ENCODE measurements at places on chromosomes 5 and 9.

DNA sequence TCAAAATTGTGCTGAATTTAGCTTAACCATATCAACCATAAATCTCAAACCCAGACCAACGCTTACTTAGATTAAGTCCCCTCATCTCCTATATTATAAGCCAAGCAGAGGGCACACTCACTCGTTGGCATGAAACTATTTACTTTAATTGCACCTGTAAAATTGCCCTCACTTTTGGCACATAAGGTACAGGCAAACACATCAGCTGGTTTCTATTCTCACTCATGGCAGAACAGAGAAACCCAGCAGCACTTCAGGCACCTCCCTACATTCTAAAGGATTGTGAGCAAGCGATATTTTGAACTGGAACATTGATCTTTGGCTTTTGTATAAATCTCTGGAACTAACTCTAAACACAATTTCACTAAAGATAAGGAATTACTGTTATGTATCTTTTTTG is 845.6 kb upstream of the CDH6 start:
- no peak for DNase-seq

DNA sequence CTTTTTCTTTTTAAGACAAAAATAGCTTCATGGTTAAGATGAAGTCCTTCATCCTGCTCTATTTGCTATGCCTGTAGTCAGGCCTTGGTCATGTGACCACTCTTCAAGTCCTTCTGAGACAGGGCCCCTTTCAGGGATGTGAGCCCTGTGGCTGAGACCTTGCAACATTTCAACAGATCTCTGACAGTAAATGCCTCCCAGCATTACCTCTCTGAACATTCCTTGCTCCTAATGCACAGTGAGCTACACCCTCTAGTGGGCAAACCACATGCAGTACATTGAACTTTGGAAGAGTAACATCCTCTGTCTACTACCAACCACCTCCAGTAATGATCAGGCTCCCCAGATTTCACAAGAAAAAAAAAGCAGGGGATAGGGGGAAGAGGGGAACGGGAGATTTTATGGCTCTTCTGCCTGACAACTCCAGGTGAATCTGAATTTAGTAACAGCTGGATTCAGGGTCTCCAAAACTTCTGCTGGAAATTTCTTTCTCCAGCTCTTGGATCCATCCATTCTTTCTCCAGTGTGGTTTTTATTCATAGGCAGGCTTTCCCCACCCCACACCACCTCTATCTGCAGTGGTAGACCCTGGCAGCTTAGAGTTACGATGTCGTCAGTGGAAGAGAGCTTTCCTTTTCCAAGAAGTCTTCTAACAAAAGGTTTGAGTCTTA is 8.9 kb upstream of the FBXO38 start:
- DNase-seq, result no peak

DNA sequence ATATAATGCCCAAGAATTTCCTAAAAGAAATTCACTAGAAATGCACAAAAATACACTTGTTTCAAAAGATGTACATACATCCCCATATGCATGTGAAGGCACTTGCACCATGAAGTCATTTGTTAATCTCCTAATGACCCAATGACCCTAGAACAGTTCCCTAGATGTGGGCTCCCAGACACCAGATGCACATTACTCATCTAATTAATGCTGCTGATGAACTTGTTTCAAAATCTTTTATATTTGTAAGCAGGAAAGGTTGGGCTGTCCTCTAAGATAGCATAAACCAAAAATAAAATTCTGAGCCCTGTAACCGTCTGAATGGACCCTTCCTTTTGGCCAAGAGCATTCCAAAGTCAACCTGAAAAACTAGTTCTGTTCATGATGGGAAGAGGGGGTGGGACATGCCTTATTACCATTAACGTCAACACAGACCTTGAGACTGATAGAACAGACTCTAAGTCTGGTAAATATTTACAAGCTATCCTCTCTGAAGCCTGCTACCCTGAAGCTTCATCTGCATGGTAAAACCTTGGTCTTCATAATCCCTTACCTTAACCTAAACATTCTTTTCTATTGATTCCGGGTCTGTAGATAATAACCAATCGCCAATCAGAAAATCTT is 91.0 kb upstream of the DAPK1 start:
- no peak for DNase-seq

DNA sequence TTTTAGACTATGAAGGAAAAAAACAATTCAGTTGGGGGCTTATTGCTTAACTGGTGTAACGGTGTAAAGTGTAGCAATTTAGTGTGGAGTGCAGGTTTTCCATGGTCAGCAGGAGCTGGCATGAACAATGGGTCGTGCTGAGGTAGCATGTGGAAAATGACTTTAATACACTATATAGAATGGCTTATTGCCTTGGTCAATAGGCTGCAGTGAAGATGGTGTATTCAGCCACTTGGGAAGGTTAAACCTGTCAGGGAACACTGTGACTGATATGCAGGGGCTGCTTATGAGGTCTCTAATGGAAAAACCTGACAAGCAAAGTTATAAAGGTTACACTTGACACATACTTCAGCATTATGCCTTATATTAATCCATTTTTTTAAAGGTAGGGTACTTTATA is 764.7 kb upstream of the ARRDC3 start:
- no peak for DNase-seq

- DNase-seq, result no peak
These were observed 6.7 kb upstream of the SLIT3 start for GRCh38 chr5:169307646-169308045.

DNA sequence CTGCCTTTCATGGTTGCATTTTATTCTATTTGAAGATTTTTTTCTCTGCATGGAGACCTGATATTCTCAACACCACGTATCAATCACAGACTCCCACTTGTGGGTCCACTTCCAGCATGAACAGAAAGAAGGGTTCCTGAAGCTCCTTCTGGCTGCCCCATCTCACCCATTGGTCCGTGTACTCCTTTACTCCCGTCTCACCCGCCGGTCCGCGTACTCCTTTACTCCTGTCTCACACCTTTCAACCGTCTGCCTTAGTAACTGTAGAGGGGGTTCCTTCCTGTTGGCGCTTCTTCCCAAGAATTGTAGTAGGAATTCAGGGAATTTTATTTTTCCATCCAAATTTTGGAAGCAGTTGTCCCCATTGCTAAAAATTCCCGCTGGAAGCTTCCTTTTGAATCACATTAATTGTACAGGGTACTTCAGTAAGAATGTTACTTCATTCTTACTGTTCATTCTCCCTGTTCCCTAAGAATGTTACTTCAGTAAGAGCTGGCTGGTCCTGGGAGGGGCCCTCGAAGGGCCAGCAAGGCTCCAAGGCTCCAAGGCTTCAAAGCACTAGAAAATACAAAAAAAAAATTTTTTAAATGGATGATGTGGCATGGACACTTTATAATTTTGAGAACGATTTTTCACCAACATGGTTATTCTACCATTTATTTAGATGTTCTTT is 3.9 kb upstream of the LPCAT1 start:
- DNase-seq, result no peak

DNA sequence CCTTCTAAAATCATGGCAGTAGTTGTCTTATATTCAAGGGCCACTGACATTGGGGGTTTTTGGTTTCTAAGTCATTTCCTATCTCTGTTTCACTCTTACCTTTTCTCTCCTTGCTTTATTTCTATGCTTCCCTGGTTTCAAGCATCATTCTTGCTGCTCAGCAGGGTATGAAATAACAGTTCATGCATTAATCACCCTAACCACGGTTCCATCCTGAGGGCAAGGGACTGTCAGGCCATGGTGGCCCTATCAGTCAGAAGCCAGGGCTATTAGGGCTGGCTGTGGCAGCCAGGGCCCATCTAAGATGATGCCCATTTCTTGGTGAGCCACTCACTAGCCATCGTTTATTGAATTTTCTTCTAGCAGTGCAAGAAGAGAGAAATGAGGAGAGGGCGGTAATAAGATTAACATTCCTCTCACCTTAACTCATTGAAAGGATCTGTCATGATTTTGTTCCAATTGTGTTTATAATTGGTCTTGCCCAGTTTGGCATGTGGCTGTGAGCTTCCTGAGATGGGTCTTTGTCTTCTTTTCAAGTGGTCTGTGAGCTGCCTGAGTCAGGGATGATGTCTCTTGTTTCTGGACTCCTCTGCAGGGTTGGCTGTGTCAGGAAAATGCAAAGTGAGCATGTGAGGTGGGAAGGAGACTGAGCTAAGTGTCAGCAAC is 45.2 kb downstream of the CYSTM1 start:
- no peak for DNase-seq

- no peak for DNase-seq
These were observed 326.3 kb downstream of the OSTF1 start for GRCh38 chr9:75414371-75415160.

DNA sequence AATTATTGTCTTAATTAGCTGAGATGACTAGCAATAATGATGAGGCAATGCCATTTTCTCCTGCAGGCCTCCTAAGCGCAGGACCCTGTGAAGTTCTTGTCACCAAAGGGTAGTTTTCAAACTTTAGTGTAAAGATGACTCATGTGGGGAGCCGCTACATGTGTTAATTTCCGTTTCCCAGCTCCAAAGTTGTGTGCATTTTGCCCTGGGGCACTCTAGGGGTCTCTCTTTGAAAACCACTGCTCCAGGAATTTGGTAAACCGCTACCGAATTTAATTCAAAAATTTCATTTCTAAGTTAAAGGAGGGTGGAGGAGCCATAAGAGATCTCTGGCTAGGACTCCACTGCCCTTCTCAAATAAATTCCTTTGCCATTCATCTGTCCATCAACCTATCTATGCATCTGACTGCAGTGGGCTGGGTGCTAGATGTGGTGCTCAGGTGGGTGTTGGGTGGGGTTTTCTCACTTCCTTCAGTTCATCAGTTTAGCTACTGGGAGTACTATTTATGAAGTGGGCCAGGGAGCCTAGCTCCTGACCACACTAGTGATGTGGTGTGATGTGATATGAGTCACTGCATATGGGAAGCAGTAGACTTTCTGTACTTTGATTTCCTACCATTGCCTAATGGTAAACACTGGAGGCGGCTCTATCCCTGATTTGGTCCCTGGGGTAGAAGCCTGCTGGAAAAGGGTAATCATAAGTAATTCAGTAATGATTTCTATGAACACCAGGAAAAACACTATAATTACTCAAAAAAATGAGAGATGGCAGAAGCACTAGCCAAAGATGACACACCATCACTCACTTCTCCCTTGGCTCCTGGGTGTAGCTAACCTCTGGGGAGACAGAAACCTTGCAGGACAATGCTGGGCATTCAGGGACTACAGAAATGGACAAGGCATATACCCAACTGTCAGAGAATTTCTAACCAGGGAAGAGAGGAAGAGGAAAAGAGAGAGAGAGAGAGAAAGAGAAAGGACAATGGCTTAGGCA is 4.0 kb upstream of the ZSWIM6 start:
- no peak for DNase-seq

DNA sequence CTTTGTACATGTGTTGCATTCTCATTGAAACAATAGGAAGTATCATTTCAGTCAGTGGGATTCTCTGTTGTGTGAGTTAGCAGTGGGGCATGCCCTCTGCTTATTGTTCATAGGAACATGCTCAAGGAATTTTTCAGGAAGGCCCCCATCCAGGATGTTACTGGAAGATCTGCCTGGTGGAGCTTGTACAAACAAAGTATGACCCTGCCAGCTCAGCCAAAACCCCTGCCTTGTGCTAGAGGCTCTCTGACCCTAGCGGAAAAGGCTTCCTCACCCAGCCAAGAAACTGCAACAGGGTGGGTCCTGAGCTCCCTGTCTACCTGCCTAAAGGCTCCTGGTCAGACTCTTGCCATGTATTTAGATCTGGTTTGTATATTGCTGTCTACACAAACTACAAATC is 43.2 kb downstream of the MRRF start:
- no peak for DNase-seq

- no peak for DNase-seq
These were observed 3.2 kb upstream of the HMGCS1 start for GRCh38 chr5:43316421-43316820.

DNA sequence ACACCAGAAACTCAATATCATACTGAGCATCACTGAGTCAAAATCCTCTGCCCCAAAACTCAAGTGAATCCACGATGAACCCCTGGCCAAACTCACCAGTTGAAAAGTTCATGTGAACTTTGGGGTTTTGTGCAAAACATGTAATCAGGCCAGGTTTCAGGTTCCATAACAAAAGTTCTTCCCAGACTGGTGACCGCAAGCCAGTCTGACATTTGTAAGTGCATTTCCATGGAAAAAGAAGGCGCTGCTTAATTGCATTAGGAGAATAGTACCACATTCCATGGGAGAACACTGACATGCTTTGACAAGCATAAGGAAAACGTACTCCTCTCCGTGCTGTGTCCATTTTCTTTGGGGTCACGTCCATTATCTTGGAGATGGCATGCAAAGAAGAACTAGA is 567.0 kb downstream of the BNC2 start:
- DNase-seq, result no peak

DNA sequence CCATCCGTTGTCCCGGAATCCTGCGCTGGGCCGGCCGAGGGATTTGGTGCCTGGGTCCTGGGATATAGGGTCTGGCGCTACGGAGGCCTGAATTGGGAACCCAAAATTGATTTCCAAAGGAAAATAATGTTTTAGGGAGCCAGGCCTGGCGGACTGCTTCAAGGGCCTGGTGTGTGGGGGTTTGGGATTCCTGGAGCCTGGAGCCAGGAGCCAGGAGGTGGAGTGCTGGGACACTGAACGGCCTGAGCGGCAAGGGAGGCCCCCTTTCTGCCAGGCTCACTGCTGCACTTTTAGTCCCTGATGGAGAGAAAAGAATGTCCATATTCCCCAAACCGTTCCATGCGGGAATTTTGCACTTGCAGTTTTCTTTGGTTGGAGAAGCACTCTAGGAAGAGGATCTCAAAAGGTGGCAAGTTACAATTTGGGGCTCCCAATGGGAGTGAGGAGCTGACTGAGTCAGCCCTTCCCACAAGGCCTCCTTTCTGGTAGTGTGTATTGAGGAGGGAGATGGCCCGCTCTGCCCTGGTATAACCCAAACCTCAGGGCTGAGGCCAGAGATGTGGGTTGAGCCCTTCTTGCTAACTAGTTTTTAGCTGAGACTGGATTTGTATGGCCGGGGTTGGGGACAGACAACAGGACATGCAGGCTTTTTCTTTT is 2.2 kb downstream of the LMX1B start:
- DNase-seq, result no peak

DNA sequence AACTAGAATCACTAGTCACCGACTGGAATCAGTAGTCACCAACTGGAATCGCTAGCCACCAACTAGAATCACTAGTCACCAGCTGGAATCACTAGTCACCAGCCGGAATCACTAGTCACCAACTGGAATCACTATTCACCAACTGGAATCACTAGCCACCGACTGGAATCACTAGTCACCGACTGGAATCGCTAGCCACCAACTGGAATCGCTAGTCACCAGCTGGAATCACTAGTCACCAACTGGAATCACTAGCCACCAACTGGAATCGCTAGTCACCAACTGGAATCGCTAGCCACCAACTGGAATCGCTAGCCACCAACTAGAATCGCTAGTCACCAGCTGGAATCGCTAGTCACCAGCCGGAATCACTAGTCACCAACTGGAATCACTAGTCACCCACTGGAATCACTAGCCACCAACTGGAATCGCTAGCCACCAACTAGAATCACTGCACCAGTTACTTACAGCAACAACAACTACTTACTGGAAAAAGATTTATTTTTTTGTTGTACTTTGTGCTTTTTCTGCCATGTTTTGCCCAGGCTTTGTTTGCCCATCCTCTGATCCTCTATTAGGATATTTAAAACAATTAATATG is 25.7 kb upstream of the FLT4 start:
- DNase-seq, result no peak

GRCh38 chr5:115321309-115321708 is 24.9 kb upstream of the CCDC112 start:
- DNase-seq, result no peak

- DNase-seq, result peak; percentile 24
These were observed 34.4 kb downstream of the APBA1 start for GRCh38 chr9:69637817-69638200.

- DNase-seq, result no peak
These were observed 63.5 kb downstream of the MEF2C start for GRCh38 chr5:88819301-88819999.

- DNase-seq, result no peak
These were observed 56.9 kb upstream of the SHB start for GRCh38 chr9:38125889-38126288.
